ENCODE measurements at places on chromosomes 4 and X. TPM values are rescaled to one million over a fixed set of nuclear protein-coding genes. Genes with fewer than 3 reads are reported as not detected.

Gene CWH43
- not detected for total RNA-seq

Gene CXCL11
- total RNA-seq, result not detected

Gene ZNF185
- total RNA-seq, result 2.2 TPM

Gene MAGEA1
- not detected for total RNA-seq

Gene NSG1
- 0.13 TPM for total RNA-seq

Gene BMP3
- 0.20 TPM for total RNA-seq

Gene USP51
- 1.2 TPM for total RNA-seq

Gene IGSF1
- total RNA-seq, result not detected

Gene PGAM4
- total RNA-seq, result not detected

Gene ARL9
- total RNA-seq, result 0.46 TPM

Gene GPR173
- 0.31 TPM for total RNA-seq

Gene ZRSR2
- 5.4 TPM for total RNA-seq

Gene CLIC2
- 13.3 TPM for total RNA-seq

GRCh38 chrX:53257166-53257565, 24.2 kb downstream of the IQSEC2 start:
- H3K4me3 ChIP-seq, result no peak overlapping the region
- H3K36me3 ChIP-seq, result no peaks in the 10 kb centered on the region
- no peaks in the 10 kb centered on the region for H3K4me1 ChIP-seq
- no peak for DNase-seq
- no peaks in the 10 kb centered on the region for H3K27me3 ChIP-seq

DNA sequence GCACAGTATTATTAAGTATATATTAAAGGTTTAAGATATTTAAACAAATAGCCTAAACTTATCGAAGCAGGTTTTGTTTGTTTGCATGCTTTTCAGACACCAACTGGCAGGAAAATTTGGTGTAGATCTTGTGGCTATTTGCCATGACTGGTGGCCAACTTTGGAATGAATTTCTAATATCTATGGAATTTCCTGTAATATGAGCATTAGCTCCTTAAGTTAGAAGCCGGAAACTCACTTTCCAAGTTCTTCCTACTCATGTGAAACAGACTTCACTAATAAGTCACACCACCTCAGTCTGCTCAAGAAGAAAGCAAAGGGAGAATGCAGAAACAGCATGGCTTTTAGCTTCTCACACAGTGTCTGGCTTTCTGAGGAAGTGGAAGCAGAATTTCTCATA, 563.9 kb downstream of the GRXCR1 start:
- H3K36me3 ChIP-seq, result no peaks in the 10 kb centered on the region
- no peak overlapping the region for H3K27ac ChIP-seq
- no peak for DNase-seq
- H3K4me3 ChIP-seq, result no peak overlapping the region
- H3K4me1 ChIP-seq, result no peaks in the 10 kb centered on the region

DNA sequence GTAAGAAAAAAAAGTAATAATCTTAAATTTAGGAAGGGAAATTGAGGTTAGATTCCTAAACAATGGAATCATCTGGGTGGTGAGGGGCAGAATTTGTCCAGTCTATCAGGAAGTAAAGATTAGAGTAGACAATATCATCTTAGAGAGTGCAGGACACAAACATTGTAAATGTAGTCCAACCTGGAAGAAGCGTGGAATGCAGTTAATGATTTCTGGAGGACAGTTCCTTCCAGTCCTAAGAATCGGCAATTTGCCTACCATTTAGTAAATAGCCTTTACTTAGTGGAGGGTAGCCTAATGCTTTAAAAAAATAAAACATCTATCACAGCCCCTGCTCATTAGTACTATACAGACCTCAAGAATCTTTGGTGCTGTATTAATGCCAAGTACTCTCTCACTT, 147.5 kb upstream of the TTC29 start:
- H3K27me3 ChIP-seq, result no peaks in the 10 kb centered on the region
- no peaks in the 10 kb centered on the region for H3K4me1 ChIP-seq
- no peak for DNase-seq
- no peaks in the 10 kb centered on the region for H3K36me3 ChIP-seq

- no peaks in the 10 kb centered on the region for H3K4me1 ChIP-seq
- H3K4me3 ChIP-seq, result no peak overlapping the region
- H3K27ac ChIP-seq, result no peak overlapping the region
Measured at GRCh38 chrX:21438792-21439191, 64.6 kb downstream of the CNKSR2 start.

- H3K27ac ChIP-seq, result no peak overlapping the region
- H3K4me3 ChIP-seq, result no peak overlapping the region
- no peaks in the 10 kb centered on the region for H3K36me3 ChIP-seq
- H3K27me3 ChIP-seq, result no peaks in the 10 kb centered on the region
- H3K4me1 ChIP-seq, result no peaks in the 10 kb centered on the region
- DNase-seq, result no peak
Measured at GRCh38 chr4:143253166-143253565, 68.4 kb downstream of the USP38 start.

- no peaks in the 10 kb centered on the region for H3K27me3 ChIP-seq
- DNase-seq, result no peak
- H3K27ac ChIP-seq, result no peak overlapping the region
- H3K4me3 ChIP-seq, result no peak overlapping the region
- H3K36me3 ChIP-seq, result no peaks in the 10 kb centered on the region
Measured at GRCh38 chr4:107468812-107469211, 251.2 kb downstream of the PAPSS1 start.

GRCh38 chrX:150870029-150870428, 28.4 kb downstream of the CD99L2 start:
- peak overlapping the region; percentile 95 for H3K27ac ChIP-seq
- peaks cover 19% of the 10 kb centered on the region for H3K4me1 ChIP-seq
- no peaks in the 10 kb centered on the region for H3K36me3 ChIP-seq
- no peaks in the 10 kb centered on the region for H3K27me3 ChIP-seq
- peak; percentile 40 for DNase-seq

DNA sequence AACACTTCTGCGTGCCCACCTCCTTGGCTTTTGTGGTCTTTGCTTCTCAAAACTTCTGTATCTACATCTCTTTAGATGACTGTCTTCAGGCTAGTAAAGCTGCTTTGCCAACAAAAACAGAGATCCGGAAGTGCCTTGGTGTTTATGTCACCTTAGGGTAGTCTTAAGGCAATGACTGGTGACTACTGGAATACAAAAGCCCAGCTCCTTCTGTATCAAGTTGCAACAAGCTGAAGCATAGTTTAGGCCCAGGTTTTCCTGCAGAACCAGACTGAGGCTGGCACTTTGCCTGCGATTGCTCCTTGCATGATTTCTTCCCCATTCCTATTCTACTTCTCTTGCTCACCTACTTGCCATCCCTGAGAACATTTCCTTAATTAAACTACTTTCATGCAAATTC, 333.8 kb downstream of the DMD start:
- no peaks in the 10 kb centered on the region for H3K36me3 ChIP-seq
- H3K27ac ChIP-seq, result peak overlapping the region; percentile 74
- H3K4me3 ChIP-seq, result no peak overlapping the region
- H3K4me1 ChIP-seq, result peaks cover 31% of the 10 kb centered on the region
- no peaks in the 10 kb centered on the region for H3K27me3 ChIP-seq

DNA sequence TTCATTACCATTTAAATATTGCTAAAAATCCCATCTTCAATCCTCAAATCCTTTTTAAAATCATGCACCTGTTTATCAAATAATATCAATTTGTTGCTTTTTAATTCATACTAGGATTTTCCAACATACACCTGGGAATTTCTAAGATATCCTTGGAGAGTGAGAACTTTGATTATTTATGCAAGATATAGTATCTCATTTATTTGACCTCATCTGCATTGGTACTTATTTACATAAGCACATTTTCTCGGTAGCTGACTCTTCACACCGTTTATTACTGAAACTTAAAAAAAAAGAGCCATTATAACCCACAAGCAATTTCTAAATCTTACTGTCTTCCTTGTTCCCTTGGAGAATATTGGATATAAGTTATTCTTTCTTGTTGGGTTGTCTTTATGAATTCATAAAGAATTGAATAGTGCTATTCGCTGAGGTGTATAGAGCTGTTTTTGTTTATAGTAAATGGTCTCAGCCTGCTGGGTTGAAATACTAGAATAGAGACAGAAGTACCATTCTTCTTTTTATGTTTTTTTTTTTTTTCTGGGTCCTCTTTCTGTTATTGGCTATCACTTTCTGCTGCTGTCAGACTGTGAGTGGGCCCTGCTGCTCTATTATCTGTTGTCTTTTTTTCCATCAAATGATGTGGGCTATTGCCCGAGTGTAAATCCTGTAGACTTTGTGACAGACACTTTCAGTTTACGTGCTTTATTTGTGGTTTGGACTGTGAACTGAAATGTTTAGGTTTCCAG, 2.9 kb downstream of the UGT8 start:
- peaks cover 8% of the 10 kb centered on the region for H3K4me1 ChIP-seq
- no peaks in the 10 kb centered on the region for H3K36me3 ChIP-seq
- no peak overlapping the region for H3K4me3 ChIP-seq
- no peak for DNase-seq
- peaks cover 23% of the 10 kb centered on the region for H3K27me3 ChIP-seq

DNA sequence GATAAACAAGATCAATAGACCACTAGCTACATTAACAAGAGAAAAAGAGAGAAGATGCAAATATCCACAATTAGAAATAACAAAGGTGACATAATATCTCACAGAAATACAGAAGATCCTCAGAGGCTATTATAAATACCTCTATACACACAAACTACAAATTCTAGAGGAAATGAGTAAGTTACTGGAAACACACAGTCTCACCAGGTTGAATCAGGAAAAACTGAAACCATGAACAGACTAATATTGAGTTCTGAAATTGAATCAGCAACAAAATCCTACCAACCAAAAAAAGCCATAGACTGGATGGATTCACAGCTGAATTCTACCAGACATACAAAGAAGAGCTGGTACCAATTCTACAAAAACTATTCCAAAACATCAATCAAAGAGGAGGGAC, 211.8 kb upstream of the CPEB2 start:
- no peak overlapping the region for H3K4me3 ChIP-seq
- H3K4me1 ChIP-seq, result no peaks in the 10 kb centered on the region
- no peak for DNase-seq
- H3K36me3 ChIP-seq, result no peaks in the 10 kb centered on the region
- H3K27ac ChIP-seq, result no peak overlapping the region
- H3K27me3 ChIP-seq, result no peaks in the 10 kb centered on the region

All from gastrocnemius medialis (tissue), 4 donors.